ENCODE measurements at places on chromosomes 2 and 18.

- peak; percentile 9 for DNase-seq
Observed at GRCh38 chr2:180125245-180125962, 118.3 kb upstream of the CWC22 start.

- DNase-seq: no peak
Observed at GRCh38 chr18:60445341-60445740, 72.8 kb upstream of the MC4R start.

DNA sequence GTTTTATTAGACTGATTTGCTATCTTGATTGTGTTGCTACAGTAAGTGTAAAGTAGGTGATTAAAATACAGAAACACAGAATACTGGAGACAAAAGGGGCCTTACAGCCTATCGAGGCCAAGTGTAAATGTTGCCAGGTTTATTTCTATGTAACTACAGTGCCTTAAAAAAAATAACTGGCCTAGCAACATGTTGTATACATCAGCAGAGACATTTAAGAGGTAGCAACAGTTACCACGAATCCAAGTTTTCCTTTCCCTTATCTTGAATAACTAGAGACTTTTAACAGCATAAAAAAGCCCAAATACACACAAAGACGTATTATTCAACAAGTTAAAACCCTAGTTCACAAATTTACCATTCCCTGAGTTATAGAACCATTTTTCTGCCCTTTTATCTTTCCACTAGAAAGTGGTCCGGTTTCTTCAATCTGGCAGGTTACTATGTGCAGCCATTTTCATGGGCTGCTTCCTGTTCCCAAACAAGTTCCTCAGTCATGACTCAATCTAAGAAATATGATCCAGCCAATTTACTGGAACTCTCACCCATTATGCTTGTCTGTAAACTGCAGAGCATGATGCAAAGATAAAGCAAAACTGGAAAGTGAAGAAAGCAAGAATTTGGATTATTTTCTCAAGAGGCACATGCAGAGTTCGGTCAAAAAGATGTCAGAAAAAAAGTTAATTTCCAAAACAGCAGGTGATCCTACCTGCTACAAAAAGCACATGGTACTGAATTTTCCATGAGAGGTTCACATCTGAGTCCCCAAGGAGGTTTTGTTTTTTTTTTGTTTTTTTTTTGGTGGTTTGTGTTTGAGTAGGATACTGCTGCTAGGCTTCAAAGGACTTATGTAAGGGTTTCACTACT, 22.2 kb downstream of the NFE2L2 start:
- no peak for DNase-seq

DNA sequence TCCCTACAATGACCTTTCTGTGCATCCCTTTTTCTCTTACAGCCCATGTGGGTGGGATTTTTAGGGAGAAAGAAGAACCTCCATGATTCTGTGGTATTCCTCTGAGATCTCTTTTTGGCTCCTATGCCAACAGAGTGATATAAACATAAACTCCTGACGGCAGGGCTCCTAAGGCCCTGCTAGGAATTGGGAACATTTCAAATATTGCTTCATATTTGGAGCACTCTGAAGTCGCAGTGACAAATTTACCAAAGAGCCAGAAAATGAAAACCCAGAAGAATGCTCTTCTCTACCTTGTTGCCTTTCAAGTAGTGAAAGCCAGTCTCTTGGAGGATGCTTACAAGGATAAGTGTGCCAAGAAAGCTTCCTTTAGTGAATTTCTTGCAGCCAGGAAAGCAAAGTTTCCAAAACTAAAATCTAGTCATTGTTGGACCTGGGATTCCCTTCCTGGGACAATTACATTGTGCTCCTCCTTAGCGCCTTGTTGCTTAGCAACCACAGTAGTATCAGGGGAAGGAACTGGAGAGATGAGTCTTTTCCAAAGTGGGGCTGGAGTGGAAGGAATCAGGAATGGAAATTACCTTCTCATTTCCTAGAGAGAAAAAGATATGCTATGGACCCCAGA, 7.3 kb upstream of the SETBP1 start:
- DNase-seq: no peak

DNA sequence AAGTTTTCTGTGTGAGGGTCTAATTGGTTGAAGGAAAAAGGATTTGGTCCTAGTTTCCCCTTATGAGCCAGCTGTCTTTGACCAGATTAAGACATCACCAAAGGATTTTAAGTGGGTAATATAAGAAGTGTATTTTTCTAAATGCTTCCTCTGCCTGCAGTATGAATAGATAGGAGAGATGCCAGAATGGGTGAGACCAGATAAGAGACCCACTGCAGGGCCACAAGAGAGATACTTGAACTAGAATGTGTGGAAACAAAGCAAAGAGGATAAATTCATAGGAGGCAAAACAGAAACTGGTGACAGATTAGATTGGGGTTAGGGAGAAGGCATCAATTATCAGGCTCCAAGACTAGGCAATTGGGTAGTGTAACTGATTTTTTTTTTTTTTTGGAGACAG, 1.1 kb upstream of the HDHD2 start:
- DNase-seq: no peak

DNA sequence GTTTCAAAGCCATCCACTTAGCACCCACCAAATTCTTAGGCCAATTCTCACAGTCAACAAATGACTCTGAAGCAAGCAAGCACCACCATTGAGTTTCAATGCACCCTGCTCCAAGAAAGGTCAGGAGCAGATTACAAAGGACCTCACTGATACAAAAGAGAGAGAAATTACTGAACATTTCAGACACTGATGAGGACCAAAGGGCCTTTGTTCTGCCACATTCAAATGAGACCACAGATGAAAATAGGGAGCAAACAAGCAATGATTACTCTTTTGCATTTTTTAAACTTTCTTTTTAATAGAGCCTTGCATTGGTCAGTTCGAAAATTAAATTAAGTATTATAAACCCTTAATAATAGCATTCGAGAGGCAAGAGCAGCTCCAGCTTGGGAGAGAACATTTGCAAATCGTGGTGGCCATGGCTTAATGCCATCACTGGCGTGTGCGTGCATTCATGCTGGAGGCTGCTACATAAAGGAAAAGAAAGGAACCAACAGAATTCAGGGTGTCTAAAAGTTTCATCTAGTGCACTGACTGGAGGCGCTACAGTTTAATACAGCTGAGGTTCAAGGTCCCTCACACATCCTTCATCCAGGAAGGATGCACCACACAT, 87.5 kb downstream of the KLF7 start:
- DNase-seq: no peak

DNA sequence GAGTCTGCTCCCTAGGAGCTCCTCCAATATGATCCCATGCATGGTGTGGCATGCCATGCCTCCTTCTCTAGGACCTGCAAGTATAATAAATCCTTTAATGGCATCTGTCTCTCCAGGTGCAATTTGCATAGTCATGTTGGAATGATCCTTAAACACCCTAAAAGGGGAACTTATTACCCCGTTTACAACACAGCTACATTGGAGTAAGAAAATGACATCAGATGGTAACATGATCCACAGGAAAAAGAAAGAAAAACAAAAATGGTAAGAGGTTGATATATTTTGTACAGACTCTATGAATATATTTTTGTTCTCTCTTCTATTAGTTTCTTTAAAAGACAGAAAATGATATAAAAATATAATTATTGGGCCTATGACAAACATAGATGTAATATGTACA, 79.0 kb downstream of the CRACDL start:
- DNase-seq: no peak

DNA sequence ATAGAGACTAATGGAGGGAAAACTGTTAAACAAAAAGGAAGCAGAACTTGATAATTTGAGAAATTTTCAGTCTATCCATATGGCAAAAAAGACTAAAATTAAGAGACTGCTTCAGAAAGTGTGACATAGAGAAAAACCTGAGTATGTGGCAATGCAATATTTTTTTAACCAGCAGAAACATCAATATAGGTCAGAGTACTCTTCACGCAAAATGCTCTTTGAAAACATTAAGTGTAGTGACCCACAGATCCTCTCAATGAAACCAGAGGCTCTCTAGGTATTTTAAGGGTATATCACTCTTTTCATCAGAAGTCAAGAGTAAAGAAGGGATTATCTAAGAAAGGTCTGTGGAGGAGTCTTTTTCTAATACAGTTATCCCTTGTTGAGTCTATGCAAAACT, 1394.8 kb downstream of the DSC3 start:
- DNase-seq: no peak

- DNase-seq: no peak
Observed at GRCh38 chr2:85394261-85394681, 15.9 kb downstream of the CAPG start.

- no peak for DNase-seq
Observed at GRCh38 chr2:187658952-187659525, 104.8 kb upstream of the TFPI start.

GRCh38 chr18:63604791-63605567, 17.8 kb downstream of the SERPINB13 start:
- no peak for DNase-seq

GRCh38 chr2:94759211-94759610, 112.0 kb upstream of the TEKT4 start:
- DNase-seq: no peak

DNA sequence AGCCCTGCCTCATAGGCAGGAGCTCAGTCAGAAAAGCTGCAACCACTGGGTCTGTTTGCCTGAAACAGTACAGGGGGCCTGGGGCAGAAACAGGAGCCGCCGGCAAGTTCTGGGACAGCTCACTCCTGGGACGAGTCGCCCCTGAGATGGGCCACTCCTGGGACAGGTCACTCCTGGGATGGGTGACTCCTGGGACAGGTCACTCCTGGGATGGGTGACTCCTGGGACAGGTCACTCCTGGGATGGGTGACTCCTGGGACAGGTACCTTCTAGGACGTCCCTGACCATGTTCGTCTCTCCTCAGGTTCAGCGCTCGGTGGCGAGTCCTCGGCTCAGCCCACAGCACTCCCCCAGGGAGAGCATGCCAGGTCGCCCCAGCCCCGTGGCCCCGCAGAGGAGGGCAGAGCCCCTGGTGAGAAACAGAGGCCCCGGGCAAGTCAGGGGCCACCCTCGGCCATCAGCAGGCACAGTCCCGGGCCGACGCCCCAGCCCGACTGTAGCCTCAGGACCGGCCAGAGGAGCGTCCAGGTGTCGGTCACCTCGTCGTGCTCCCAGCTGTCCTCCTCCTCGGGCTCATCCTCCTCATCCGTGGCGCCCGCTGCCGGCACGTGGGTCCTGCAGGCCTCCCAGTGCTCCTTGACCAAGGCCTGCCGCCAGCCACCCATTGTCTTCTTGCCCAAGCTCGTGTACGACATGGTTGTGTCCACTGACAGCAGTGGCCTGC, 51.8 kb downstream of the NTSR2 start:
- DNase-seq: no peak

- no peak for DNase-seq
Observed at GRCh38 chr2:174606336-174606735, 8.7 kb upstream of the WIPF1 start.

- no peak for DNase-seq
Observed at GRCh38 chr18:5600378-5601071, 56.7 kb upstream of the EPB41L3 start.

- no peak for DNase-seq
Observed at GRCh38 chr2:161422816-161423403, 6.8 kb downstream of the TBR1 start.

DNA sequence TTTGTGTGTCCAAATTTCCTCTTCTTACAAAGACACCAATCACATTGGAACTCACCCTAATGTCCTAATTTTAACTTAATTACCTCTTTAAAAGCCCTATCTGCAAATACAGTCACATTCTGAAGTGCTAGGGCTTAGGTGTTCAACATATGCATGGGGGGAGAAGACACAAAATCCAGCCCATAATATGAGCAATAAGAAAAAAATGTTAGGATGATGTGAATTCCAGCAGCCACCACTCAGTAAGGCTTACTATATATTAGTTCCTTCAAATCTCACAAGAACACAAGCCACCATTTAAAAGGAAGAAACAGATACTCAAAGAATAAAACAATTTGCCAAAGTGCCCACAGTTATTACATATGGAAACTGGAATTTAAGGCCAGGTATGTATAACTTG, 285.7 kb downstream of the EPHA4 start:
- DNase-seq: no peak

DNA sequence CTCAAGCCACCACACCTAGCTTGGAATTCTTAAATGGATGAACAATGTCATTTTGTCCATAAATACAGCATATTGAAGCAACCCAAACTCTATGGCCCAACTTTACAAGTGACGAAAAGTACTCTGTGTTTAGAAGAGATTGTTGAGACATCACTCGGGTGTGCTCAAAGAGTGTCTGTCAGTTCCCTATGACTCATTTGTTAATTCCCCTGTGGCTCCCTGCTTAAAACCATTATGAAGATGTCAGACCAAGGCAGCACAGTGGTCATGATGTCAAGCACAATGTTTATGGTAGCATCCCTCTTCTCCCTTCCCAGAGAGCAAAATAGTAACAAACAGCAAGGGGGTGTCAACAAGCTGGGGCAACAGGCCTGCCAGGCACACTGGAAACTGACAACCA, 3.0 kb downstream of the LYG1 start:
- DNase-seq: no peak

DNA sequence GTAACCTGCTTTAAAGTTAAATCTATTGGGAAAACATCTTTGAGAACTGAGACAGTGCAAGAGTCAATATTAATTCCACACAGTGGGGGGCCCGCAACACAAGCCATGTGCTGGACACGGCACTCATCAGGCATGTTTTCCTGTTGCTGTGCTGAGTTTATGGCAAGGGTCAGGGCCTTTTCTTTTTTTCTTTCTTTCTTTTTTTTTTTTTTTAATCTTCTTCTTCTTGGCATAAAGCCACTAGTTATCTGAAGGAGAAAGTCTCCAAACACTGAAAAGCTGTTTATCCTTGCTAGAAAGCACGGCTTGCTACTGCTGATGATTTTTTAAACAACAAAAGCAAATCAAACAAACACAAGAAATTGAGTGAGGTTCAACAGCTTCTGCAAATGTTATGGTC, 252.1 kb downstream of the ZNF521 start:
- DNase-seq: no peak

- no peak for DNase-seq
Observed at GRCh38 chr2:226184540-226184939, 615.1 kb downstream of the IRS1 start.

GRCh38 chr2:86221066-86221684, 21.9 kb downstream of the MRPL35 start:
- no peak for DNase-seq

GRCh38 chr2:223587301-223587700, 14.9 kb downstream of the SCG2 start:
- no peak for DNase-seq

GRCh38 chr2:113174376-113174750, 592 bp downstream of the PSD4 start:
- DNase-seq: no peak

GRCh38 chr2:203498161-203498560, 36.9 kb downstream of the RAPH1 start:
- DNase-seq: no peak

GRCh38 chr2:150490466-150490865, 3.0 kb upstream of the RND3 start:
- no peak for DNase-seq

DNA sequence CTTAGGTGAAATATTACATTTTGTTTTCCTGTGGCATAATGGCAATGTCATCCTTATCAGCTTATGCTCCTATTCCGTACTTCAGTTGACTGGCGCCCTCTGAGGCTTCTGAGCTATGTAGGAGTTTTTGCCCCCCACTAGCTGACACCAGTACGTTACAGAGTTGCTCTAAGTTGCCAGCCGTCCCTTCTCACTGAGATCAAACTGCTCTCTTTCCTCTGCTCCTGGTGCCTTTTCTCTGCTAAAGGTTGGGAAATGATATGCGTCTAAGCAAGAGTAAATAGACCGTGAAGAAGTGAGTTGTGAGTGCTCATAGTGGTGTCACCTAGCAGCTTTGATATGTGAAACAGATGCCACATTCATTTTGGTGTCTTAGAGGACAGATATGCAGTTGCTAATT, 99.2 kb downstream of the RAPGEF4 start:
- DNase-seq: peak; percentile 79

Data from NCI-H187 treated with DMSO at 0.1 percent for 48 hours (cell line).